Hematopoietic multipotent progenitor cell treated with erythropoietin and hydrocortisone succinate and interleukin-3 and kit ligand, for 8 days (in vitro differentiated cells): ENCODE measurements at places on chromosomes 11 and 22.

DNA sequence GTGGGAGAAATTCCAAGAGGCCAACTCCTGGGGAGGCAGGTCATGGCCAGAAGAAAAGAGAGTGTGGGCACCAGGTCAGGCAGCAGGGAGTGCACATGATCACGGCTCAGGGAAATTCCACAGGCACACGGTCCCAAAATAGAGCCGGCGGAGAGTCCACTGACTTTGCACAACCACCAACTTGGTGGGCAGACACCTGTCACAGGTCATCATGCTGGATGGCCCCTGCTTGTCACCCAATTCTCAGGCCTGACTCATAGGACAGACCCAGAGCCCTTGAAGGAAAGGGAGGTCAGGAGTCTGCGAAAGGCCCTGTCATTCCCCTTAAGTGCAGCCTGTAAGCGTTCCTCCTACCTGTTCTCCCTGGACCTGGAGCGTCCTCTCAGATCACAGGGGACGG, 15.8 kb downstream of the APOL2 start:
- DNase-seq: no peak

DNA sequence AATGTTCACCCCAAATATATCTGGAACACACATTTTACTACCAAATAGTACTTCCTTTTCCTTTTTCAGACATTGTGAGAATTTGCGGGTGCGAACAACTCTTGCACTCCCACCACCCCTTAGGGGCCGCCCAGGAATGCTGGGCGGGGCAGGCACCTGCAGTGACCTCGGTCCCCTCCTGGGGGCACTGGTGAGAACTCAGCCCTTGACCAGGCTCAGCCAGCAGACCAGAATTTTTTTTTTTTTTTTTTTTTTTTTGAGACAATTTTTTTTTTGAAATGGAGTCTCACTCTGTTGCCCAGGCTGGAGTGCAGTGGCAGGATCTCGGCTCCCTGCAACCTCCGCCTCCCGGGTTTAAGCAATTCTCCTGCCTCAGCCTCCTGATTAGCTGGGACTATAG, 75.8 kb downstream of the ARHGAP8 start:
- peak; percentile 7 for DNase-seq

- DNase-seq: peak; percentile 94
Measured at GRCh38 chr22:43007519-43008102, 7.3 kb downstream of the PACSIN2 start.

DNA sequence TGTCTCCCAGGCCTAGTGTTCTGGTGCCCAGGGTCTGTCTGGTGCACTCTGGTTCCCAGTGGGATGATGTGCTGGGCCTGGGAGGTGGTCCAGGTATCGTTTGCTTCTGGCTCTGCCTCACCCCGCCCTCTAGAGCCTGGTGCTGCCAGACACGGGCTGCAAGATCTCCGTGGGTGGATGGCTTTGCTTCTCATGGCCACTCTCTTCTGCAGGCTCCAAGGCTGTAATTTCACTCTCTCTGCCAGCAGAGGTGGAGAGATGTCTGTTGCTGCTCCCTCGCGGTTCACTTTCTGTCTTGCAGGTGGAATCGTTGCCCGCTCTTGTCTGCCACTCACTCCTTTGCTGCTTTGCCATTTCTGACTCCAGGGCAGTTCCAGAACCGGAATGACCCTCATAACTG, 13.4 kb downstream of the NADSYN1 start:
- DNase-seq: no peak

GRCh38 chr11:87924125-87924524, 251.1 kb downstream of the RAB38 start:
- no peak for DNase-seq

- DNase-seq: no peak
Measured at GRCh38 chr11:27526535-27526934, 20.0 kb upstream of the LIN7C start.

GRCh38 chr11:128551611-128552335, 35.6 kb downstream of the ETS1 start:
- DNase-seq: no peak

GRCh38 chr22:44622679-44623078, 79.3 kb upstream of the PRR5 start:
- DNase-seq: no peak

- no peak for DNase-seq
Measured at GRCh38 chr22:32618441-32619140, 144.0 kb downstream of the FBXO7 start.
